ENCODE measurements at places on chromosomes 7 and 10.

- no peak for DNase-seq
Observed at GRCh38 chr10:122861711-122862161, 16.1 kb upstream of the CUZD1 start.

- DNase-seq, result no peak
Observed at GRCh38 chr10:69269761-69270160, 8.5 kb upstream of the HK1 start.

DNA sequence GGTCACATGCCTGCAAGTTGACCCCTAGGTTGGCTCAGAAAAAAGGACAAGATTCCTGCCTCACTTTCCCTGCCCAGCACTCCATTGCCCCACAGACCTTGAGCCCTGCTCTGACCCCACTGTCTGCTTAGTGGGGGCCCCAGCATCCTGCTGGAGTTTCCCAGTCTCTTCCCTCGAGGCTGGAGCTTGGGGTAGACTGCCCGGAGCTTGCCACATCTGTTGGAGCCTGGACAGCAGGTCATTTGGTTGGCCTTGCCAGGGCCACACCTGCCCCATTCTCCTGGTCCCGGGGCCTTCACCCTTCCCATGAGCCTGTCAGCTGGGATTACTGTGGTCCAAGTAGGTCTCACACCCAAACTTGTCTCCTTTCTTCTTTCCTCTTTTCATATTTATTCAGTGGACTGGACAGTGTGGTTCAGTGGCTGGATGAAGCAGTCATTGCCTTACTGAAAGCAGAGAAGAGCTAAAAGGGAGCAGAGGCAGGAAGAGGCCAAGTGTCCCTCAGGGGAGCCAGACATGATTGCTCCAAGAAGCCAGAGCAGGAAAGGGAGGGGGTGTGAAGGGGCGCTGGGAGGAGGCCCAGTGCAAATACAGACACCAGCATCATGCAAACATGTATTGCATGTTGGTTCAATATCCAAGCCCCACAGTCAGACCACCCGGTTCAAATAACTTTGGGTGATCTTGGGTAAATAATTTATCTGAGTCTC lies 56.2 kb upstream of the CACUL1 start:
- DNase-seq, result peak; percentile 14

DNA sequence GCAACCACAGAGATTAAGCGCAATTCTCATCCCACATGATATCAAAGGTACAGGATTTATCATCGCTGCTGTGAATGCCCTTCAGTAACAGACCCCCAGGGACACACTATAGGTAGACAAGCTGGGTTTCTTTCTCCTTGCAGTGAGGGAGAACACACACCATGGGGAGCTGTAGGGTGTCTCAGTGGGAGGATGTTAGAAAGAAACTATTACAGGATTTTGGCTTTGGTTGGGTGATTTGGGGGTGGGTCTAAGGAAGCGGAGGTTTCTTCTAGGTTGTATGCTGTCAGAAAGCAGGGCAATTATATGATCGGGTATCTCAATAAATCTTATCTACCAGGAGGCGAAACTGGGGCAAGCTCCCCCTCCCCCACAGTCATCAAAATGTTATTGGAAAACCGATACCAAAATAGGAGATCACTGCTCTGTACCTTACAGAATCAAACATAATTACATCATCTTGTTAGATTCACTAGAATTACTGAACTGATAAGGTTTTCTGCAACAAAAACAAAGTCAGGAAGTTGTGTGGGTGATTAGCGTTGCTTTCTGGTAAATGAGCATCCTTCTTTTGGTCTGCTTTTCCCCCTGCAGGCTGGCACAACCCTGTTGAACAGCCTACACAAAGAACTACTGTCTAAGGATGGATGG lies 209.7 kb downstream of the TEX36 start:
- no peak for DNase-seq

- DNase-seq, result peak; percentile 95
Observed at GRCh38 chr7:4775250-4775847, at the start of gene AP5Z1. AP5Z1 (plus strand) TSS chr7:4775623; CDS start chr7:4775716, 93 bp downstream.

GRCh38 chr10:4196183-4196582 lies 411.2 kb upstream of the KLF6 start:
- no peak for DNase-seq

DNA sequence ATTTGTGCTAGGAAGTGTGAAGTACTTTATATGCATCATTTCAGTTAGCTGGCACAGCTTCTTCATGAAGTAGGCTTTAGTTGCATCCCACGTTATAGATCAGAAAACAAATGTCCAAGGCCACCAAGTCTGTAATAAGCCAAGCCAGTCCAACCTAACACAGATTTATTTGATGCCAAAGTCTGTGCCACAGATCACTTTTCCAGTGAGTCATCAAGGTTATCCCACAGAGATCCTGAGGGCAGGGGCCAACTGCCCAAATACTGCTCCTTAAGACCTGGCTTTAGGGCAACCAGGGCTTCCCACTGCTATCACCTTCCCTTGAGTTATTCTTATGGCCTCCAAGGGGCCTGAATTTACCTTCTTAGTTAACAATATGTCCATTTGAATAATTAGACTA lies 1340.4 kb downstream of the XPNPEP1 start:
- no peak for DNase-seq

DNA sequence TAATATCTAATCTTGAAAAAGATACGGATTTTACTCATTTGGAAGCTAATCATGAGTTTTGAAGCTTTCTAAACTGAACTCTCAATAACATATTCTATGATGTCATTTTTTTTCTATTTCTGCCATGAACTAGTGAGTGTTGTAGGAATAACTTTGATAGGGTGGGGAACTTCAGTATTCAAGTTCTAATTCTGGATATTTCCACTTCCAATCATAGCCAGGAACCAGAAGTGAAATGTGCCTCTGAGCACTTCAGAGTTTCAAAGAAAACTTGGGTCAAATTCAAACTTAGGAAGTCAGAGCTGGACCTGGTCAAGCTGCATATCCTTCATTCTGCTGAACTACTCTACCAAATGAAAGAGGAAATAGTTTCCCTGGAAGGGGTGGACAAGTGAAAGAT lies 847 bp downstream of the AGMO start:
- no peak for DNase-seq

- no peak for DNase-seq
Observed at GRCh38 chr7:1567896-1568510, 1.8 kb downstream of the PSMG3 start.

DNA sequence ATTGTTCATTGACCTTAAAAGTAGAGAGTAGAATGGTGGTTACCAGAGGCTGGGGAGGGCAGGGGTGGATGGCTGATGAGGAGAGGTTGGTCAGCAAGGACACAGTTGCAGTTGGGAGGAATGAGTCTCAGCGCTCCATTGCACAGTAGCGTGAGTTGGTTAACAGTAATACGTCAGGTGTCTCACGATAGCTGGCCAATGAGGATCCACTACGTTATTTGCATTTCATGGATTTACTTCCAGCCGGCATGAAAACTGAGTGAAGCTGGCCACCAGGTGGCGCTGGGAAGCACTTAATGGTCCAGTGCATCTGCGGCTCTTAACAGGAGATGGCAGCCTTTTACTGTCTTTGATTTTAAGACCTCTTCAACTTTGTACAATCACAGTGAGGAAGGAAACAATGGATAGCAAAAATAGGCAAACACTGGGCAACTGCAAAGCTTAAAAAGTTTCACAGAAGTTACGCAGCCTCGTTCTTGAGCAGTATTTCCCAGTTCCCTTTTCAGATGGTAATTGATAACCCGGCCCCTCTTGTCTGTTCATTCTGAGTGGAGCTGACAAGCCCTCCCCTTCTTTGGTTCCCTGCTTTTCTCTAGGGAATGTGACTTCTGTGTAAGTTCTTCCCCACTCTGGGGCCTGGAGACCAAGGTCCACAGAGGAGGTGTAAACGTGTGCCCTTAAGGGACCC lies 23.7 kb downstream of the AKR1E2 start:
- peak; percentile 96 for DNase-seq

DNA sequence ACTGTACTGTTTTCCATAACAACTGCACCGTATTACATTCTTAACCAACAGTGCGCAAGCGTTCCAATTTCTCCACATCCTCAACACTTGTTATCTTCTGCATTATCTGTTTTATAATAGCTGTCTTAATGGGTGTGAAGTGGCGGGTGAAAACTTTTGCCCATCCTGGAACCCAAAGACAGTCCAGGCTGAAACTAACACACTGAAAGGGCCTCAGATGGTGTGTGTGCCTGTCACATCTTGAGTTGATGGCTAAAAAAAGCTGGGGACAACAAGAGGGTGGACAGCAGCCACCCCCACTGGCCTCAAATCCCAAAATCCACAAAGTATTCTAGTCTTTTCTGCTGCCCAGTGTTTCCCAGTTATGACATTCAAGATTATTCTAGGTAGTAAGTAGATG lies 19.4 kb downstream of the OPALIN start:
- no peak for DNase-seq

GRCh38 chr7:82732677-82733076 lies 289.1 kb upstream of the CACNA2D1 start:
- no peak for DNase-seq

- peak; percentile 99 for DNase-seq
Observed at GRCh38 chr7:47576031-47576865, 5.7 kb downstream of the TNS3 start.

GRCh38 chr7:127411176-127411575 lies 18.7 kb upstream of the ZNF800 start:
- DNase-seq, result no peak

GRCh38 chr7:110308791-110309190 lies 782.1 kb upstream of the LRRN3 start:
- DNase-seq, result no peak

GRCh38 chr10:25017154-25017590 lies 760 bp downstream of the THNSL1 start:
- no peak for DNase-seq

DNA sequence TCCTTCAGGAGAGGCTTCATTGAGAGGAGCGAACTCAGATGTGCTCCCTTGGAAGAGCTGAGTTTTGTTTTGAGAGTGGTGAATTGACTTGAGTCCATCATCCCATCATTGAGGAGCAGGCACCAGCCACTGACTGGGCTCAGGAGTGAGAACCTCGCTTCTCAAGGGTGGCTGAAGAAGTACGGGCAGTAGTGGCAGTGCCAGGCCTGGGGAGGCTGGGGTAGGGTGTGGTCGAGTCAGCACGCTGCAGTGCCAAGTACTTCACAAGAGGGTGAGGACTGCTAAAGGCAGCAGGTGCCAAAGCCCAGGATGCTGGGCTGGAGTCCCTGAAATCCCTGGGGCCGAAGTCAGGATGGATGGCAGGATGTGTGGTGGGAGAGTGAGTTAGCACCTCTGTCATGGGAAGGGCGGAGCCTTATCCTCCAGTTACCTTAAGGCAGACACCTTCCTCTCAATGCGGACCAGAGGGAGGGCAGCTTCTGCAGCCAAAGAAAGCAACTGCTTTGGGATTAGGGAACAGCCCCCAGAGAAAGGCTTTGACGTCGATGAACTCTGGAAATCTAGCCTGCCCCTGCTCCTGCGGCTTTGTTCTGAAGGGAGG lies 210.3 kb downstream of the CAMK1D start:
- no peak for DNase-seq

- no peak for DNase-seq
Observed at GRCh38 chr10:115606741-115607140, 513.6 kb downstream of the ATRNL1 start.

GRCh38 chr7:48168159-48168558 lies 3.1 kb upstream of the ABCA13 start:
- DNase-seq, result no peak

DNA sequence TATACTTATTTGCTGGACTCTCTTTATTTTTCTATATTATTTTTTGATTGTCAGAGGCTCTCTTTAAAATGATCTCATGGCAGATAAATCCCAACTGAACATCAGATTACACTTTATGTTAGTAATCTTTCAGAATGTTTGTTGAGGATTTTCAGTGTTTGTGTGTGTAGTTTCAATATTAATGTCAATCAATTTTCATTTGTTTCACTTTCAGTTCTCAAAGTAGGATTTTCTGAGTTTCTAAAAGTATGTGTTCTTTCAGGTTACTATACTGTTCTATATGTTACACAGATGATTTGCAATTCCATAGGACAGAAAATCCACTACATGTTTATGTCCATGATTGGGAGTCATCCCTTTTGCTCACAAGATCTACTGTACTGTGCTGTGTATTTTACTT lies 311.9 kb upstream of the POT1 start:
- no peak for DNase-seq

DNA sequence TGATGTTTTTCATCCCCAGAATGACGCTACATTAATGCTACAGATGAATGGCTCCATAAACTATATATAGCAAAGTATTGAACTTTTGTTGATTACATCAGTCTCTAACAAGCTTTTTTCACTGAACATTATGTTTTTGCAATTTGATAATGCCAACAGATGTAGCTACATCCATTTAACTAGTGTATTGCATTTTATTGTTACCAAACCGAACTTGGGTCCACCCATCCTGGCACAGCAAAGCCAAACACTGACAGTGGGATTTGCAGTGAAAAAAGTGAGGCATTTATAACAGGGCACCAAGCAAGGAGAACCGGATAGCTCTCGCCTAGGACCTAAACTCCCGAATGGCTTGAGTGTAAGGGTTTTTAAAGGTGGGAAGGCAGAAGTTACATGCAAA lies 182.8 kb upstream of the TNS3 start:
- DNase-seq, result no peak

DNA sequence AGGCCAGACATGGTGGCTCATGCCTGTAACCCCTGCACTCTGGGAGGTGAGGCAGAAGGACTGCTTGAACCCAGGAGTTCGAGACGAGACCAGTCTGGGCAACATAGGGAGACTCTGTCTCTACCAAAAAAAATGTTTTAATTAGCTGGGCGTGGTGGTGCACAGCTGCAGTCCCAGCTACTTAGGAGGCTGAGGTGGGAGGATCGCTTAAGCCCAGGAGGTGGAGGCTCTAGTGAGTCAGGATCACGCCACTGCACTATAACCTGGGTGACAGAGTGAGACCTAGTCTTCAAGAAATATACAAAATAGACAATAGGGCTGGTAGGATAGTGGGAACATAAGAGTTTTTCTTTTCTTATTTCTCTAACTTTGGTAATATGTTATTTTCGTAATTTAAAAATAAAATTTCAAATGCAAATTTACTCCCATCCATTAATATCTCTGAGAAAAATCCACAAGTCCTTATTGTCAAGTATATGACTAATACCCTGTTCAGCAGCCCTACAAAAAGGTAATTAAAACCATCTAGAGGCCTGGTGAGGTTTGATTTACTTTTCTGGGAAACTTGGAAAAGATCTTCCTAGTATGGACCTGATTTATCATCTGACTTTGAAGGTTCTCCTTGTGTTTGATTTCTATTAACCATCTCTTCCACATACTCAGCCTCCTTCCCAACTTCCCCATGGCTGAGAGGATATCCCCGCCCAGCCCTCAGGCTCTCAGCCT lies 50.0 kb downstream of the CREB3L2 start:
- DNase-seq, result no peak

GRCh38 chr7:69896121-69896520 lies 297.8 kb downstream of the AUTS2 start:
- no peak for DNase-seq

GRCh38 chr10:122294511-122295450 lies 23.7 kb downstream of the BTBD16 start:
- DNase-seq, result no peak

All from Caco-2 (cell line).